ENCODE measurements at places on chromosomes 1 and 21.

DNA sequence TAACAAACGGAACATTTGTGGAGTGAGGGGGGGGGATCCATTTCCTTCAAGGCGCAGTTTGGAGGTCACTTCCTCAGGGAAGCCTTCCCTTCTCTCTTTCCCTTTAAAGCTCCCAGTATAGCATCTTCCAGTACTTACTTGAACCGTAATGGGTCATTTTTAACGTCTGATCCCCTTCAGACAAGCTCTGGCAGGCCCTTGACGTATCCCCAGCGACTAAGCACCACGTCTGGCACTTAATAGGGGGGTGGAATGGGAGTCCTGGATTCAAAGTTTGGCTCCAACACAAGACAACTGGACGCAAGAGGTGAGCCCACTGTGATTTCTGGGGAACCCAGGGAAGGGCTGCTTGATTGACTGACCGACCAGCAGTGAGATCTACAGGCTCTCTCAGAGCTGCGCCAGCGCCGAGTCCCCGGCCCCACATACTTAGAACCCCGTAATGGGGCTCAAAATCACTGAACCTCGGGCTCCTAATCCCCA, 441 bp downstream of the YARS1 start:
- peak; percentile 6 for DNase-seq

GRCh38 chr1:115839029-115839678, 1.8 kb downstream of the NHLH2 start:
- no peak for DNase-seq

GRCh38 chr1:155648207-155649147, 38.5 kb downstream of the MSTO1 start:
- no peak for DNase-seq

GRCh38 chr1:25098717-25099116, 133.6 kb downstream of the SYF2 start:
- no peak for DNase-seq

GRCh38 chr1:169914531-169914930, 20.8 kb upstream of the SCYL3 start:
- DNase-seq = no peak

DNA sequence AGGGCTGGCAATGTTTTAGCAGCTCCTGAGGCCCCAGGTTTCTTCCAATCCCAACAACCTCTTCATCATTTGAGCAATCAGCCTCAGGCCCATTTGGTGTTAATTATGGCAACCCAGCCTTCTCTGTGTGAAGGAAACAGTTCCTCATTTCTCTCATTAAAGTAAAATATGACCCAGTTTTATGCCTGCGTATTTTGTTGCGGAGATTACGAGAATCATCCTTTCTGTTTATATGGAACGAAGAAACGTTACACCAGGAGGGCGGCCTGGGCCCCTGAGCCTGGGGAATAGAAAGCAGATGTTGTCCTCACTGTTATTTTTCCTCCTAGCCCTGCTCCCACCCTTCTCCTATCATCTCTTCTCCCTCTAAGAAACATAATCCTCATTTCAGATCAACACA, 332.2 kb upstream of the USP24 start:
- no peak for DNase-seq

DNA sequence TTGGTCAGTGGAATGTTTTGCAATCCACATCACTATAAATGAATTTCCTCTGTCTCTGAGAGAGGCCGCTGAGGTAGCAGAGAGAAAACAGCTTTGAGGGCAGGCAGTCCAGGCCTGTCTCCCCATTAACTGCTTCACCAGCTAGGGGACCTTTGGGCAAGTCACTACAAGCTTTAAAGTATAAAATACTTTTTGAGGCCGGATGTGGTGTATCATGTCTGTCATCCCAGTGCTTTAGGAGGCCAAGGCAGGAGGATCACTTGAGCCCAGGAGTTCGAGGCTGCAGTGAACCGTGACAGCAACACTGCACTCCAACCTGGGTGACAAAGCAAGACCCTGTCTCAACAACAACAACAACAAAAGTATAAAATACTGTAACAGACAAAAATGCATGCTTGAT, 6.4 kb downstream of the IL6R start:
- DNase-seq = no peak

DNA sequence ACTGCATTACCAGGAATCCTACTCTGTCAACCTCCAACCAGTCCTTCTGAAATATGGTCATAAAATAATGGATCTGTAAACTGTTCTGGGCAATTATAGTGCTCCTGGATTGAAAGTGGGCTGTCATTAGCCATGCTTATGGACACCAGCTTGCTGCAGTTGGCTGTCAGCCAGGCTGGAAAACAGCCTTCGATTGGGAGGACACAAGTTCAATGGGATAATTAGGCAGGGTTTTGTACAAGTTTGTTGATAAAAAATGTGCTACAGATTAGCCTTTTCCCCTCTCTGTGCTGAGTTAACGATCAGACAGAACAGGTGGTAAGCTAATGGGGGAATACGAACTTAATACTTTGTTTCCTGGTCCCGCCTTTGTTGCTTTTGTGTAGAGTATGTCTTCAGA, 413.9 kb downstream of the DUSP10 start:
- DNase-seq = no peak

DNA sequence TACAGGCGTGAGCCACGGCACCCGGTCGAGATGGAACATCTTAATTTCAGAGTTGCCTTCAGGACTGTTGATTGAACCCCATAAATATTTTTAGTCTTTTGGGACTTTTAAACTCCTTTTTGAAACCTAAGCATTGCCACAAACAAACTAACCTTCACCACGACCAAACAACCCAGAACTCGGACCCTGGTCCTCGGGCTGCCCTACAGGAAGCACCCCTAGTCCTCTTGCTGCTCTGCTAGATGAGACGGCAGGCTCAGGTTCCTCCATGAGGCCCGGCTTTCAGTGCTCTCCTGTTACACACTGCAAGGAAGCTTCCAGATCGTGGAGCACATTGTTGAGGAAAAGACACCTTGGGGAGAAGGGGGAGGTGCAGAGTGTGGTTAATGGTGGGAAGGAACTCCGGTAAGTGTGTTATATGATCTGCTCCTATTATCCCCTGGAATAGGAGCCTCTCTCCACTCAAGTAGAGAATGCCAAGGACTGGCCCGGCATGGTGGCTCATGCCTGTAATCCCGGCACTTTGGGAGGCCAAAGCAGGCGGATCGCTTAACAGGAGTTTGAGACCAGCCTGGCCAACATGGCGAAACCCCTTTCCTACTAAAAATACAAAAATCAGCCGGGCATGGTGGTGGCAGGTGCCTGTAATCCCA, 5.7 kb downstream of the EPHX1 start:
- peak; percentile 66 for DNase-seq

DNA sequence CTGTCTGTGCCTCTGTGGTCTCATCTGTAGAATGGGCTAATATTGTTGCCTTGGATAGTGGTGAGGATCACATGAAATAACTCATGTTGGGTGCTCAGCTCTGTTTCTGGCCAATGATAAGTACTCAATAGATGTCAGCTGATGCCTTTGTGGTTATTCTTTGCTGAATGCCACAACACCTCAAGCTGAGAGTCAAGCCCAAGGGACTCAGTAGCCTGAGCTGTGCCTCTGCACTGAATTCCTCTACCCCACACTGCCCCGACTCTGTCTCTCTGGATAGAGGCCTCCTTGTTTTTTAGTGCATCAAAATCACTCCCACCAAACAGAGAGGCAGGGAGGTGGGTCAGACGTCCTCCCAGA, 196.1 kb upstream of the VAMP3 start:
- no peak for DNase-seq

- no peak for DNase-seq
Observed at GRCh38 chr1:40226192-40226591, 21.5 kb upstream of the TMCO2 start.

DNA sequence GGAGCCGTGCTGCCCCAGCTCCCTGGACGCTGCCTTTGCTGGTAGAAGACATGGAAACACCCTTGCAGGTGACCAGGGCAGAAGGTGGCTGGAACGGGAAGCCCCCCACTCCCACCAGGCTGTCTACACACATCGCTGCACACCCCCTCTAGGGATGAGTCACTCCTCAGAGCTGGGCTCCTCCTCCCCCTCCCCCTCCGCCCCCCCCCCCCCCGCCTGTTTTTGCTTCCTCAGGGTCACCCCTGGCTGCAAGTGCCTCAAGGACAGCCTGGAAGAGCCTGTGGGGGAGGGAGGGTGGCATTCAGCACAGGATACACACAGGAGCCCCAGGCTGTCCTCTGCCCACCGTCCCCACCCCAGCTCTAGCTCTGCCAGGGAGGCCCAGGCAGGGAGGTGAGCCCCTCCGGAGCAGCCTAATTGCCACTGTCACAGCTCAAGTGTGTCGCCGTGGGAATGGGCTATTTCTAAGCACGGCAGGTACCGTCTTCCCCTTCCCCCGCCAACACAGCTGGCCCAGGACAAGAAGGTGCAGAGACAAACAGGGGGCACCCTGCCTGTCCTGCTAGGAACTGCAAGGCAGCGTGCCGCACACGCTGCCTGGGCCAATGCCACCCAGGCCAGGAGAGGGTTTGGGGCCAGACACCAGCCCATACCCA, 2.5 kb downstream of the FNDC10 start:
- no peak for DNase-seq

DNA sequence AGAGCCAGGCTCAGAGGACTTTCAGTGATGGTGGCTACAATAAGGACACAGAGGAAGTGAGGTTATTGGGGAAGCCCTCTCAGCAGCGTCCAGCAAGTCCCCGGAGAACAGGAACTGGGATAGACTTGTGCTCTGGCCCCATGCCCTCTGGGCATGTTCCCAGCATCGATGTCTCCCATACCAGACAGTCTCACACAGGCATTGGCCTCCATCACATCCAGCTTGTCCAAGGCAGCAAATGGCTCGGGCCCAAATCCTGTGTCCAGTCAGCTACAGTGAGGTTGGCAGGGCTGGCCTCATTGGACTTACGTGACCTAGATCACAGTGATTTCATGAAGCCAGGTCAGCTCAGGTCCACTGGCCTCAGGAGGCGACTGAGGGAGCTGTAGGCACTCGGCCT, 19.6 kb upstream of the TMEM54 start:
- DNase-seq = peak; percentile 52

GRCh38 chr1:57881639-57882038, 457.8 kb upstream of the DAB1 start:
- no peak for DNase-seq

GRCh38 chr1:1115136-1115785, 628 bp downstream of the C1orf159 start:
- DNase-seq = no peak

- no peak for DNase-seq
Observed at GRCh38 chr1:34929853-34930701, 627 bp upstream of the DLGAP3 start.

GRCh38 chr1:109980324-109981003, 4.1 kb upstream of the AHCYL1 start:
- DNase-seq = no peak

GRCh38 chr1:208921259-208921658, 662.3 kb upstream of the CAMK1G start:
- no peak for DNase-seq

GRCh38 chr1:201426479-201427310, 5.2 kb upstream of the TNNI1 start:
- DNase-seq = peak; percentile 94

DNA sequence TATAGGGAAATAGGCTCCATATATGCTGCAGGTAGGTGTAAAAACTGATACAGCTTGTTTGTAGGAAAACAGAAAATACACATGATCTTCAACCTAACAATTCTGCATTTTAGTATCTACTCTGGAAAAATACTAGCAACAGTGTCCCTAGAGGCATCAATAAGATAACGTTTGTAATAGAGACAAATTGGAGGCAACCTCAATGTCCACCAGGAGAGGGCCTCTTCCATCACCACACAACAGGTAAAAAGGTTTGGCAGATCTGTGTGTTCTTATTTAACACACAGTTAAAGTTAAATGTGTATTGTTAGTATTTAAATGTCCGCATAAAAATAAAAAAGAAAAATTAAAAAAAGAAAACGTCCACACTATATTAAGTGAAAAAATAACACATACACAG, 5.4 kb downstream of the EIF2D start:
- DNase-seq = no peak

GRCh38 chr1:198638894-198639635, at the start of gene PTPRC:
PTPRC (plus strand) TSS chr1:198639040; CDS start chr1:198639269, 229 bp downstream.
- no peak for DNase-seq

GRCh38 chr1:5615076-5615475, 377.1 kb downstream of the NPHP4 start:
- DNase-seq = no peak

GRCh38 chr21:15625363-15625762, 104.4 kb upstream of the USP25 start:
- DNase-seq = no peak

GRCh38 chr1:23561076-23561812, 1.9 kb upstream of the ID3 start:
- no peak for DNase-seq

DNA sequence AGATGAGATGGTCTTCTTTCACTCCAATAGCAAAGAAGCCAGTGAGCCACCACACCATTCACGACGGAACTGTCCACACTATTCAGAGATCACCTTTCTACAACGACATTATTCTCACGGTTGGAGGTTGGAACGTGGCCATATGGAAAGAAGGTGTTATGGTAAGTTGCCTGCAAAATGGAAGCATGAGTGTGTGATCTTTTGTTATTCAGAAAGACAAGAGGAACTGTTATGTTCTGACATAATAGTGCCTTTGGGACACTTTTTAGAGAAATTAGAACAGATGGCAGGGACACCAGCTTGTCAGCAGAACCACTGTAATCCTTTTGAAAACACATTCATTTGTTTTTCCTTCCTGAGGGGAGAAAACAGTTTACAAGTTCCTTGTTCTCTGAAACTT, 75.8 kb upstream of the MCOLN3 start:
- no peak for DNase-seq

GRCh38 chr21:35614396-35614921, 445.9 kb downstream of the SETD4 start:
- DNase-seq = no peak

DNA sequence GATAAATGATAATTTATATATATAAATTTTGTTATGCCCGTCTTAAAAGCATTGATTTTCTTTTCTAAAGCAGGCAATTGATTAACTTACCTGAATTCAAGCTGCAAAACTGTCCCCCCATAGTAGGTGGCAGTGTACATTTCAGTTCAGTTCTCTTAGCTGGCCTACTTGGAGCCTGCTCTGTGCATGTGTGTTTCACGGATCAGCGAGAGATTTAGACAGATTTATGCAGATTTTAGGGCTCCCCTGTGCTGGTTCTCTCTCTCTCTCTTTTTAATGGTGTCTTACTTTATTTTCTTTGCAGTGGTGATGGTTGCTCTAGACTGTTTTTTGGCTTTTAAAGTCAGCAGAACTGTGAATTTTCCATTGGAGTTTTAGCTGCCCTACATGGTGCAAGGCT, 30.7 kb downstream of the CLIC4 start:
- no peak for DNase-seq

- no peak for DNase-seq
Observed at GRCh38 chr1:186708694-186709097, 28.5 kb upstream of the PTGS2 start.

DNA sequence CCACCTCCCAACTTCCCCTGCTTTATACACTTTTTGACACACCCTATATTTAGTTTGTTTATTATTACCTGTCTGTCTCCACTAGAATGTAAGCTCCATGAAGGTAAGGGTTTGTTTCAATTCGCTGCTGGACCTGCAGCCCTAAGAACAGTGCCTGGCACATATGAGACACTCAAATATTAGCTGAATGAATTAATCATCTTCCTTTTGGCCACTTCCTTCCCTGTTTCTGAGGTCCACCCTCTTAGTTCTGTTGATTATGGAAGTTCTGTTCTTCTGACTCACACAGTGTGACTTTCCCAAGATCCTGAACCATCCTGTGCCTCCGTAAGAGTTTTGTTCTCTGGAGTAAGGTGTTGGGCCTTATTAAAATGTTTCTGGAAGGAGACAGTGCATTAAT, 40.4 kb upstream of the GJA5 start:
- DNase-seq = no peak

GRCh38 chr1:218400624-218401023, 55.5 kb downstream of the TGFB2 start:
- no peak for DNase-seq
